ENCODE measurements at places on chromosomes 1 and 21.
A peak's percentile ranks its signal among the peaks of the same experiment; 100 is the strongest.

GRCh38 chr21:42564561-42564971 is 50.9 kb downstream of the SLC37A1 start:
- no peak for DNase-seq

DNA sequence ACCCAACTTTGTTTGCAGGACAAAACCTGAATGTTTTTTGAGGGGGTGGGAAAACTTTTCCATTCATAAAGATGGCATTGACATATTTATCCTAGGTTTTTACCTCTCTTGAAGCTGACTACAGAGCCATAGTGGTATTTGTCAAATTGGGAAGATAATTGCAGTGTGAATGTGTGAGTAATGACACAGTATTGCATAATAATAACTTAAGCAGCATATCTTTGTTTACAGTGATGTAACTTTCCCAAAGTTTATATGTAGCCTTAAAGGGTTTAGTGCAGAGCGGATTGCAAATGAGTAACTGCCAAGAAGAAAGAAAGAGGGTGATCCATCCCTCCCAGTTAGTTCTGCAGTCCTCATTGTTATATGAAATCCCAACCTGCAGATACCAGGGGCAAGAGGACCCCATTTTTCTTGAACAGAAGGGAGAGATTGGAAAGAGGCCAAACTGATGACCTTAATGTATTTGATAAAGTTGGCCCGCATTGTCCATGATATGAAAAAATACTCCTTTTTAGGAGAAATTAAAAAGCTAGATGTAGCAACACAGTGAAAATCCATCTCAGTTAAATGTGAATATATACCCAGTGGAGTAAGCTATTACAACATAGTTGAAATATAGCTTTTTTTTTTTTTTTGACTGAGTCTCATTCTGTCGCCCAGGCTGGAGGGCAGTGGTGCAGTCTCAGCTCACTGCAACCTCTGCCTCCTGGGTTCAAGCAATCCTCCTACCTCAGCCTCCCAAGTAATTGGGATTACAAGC is 23.7 kb upstream of the NFIA start:
- no peak for DNase-seq

DNA sequence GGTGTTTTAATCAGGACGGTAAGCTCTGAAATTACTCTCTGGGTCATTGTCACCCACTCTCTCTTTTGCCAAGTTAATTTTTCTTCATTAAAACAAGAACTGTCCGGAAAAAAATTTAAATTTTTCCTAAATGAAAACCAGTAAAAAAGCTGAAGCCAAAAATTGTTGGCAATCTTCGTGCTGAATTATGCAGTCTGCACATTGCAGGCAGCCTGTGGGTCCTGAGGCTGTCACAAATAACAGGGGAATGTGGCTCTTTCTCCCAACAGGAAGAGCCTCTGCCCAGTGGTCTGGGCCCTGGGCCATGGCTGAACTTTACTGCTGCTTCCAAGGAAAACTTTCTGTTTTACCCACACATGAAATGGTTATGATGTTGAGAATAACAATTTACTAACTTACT is 153.9 kb upstream of the SPAG17 start:
- DNase-seq = no peak

DNA sequence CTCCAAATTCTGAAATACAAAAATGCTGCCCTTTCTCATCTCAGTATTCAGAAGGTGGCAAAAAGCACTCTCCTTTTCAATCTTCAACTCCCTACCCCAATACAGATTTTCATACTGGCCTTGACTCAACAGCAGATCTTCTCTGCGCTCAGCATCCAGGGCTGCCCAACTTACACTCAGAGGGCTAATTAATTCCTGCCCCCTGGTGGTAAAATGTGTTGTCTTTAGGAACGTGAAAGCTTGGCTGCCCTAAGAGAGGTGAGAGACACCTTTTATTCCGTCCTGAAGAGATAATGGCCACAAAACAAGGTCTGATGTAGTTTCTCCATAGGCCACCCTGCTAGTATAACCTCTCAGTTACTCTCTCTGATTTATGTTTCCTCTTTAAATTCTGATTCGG is 25.0 kb downstream of the KRTAP24-1 start:
- no peak for DNase-seq

DNA sequence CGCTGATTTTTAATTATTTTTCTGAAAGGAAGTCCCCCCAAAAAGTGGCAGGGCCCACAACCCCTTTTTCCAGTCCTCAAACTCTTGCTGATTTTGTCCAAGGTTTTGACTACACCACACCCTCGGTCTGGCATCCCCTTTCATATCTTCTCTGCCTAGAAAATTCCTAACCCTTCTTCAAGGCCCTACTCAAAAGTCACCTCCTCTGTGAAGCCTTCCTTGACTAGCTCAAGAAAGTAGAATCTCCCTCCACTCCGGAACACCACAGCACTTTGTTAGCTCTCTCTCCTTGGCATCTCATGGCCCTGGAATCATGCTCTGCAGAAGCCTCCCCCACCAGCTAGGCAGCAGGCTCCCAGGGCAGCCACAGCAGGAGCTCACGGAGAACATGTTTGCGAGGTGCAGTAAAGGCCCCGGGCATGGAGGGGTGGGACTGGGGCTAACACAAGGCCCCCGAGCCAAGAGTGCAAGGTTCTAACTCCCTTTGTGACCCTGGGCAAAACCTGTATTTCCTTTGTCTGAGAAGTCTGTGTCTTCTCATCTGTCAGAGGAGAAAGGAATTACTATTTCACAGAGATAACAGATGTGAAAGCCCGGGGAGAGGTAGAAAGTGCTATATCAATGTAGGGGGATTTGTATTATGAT is 17.7 kb upstream of the S100A7 start:
- DNase-seq = no peak

DNA sequence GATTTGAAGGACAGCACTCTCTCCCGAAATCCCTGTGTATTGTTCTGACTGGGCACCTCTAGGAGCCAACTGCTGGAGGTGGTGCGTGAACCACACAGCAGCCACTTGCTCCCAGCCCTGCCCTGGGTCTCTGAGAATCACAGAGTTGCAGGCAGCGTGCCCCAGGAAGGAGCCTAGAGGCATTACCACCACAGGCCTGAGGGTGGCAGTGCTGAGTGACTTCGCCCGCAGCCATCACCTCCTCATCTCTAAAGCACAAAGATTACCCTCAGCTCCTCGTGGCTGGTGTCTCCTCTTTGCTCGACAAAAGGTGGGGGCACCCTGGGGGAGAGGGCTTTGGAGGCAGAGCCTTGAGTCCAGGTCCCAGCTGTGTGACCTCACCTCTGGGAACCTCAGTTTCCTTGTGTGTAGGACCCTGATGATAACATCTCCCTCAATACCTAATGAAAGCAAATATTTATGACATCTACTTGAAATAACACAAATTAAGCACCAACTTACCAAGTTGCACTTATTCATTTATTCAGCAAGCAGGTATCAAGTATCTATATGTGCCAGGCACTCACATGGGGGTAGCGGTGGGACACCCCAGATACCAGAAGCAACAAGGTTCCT is 86.3 kb downstream of the VWA5B1 start:
- DNase-seq = peak; percentile 57

GRCh38 chr21:30831194-30831765 is 1.7 kb upstream of the KRTAP7-1 start:
- peak; percentile 28 for DNase-seq

- no peak for DNase-seq
Observed at GRCh38 chr21:22855581-22855980, 1857.4 kb downstream of the NCAM2 start.

DNA sequence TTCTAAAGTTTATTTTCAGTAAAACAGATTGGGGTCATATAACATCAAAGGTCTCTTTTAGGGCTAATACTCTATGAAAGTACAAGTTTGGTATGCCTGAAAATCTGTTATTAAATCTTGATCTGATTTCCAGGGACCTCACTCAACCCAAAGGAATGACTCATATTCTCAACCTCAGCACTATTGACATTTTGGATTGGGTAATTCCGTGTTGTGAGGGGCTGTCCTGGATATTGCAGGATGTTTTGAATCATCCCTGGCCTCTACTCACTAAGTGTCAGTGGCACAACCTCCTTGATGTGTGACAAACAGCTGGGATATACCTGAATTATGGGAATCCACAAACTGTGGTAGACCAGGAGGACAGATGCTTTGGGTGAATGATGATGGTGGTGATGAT is 51.5 kb upstream of the CYP2J2 start:
- no peak for DNase-seq

DNA sequence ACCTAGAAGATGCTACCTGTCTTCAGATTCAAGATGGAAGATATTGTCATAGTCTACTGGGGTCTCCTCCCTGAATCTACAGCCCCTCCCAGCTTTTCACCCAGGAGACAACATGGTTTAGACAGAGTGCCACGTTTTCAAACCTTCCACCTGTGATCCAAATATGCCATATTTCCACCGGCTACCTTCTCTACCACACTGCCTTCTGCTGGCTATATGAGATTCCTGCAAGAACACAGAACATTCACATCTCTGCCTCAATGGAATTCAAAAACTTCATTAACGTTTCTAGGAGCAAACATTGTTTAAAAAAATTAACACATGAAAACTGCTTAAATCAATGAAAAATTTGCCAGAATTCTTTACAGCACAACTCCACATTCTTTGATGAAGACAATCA is 12.9 kb upstream of the LELP1 start:
- DNase-seq = no peak

- no peak for DNase-seq
Observed at GRCh38 chr1:204623365-204623893, 62.1 kb downstream of the LRRN2 start.

DNA sequence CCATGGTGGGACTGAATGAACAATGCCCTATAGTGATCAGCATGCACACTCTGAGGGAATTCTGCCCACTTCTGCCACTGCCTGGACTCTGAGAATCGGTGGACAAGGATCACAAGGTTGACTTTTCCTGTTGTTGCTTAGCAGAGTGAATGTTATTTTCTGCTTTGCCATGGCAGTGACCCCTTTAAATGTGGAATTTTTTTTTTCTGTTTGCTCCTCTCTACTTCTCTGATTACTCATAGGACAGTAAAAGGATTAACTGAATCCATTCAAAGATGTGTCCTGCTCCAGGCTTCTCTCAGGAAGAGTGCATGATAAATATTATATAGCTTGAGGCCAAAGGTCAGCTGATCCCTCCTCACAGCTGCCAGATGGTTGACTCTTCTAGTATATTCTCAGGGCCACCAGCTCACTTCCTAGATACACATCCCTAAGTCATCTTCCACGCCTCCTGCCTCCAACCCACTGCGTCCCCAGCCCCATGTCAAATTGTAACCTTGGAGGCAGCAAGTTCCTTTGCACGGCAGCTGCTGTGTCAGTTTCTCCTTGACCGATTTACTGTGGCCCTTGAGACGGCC is 74.0 kb upstream of the RALGPS2 start:
- DNase-seq = no peak

- DNase-seq = no peak
Observed at GRCh38 chr1:218384581-218384993, 39.5 kb downstream of the TGFB2 start.

GRCh38 chr1:67338642-67339041 is 31.0 kb downstream of the IL12RB2 start:
- no peak for DNase-seq

DNA sequence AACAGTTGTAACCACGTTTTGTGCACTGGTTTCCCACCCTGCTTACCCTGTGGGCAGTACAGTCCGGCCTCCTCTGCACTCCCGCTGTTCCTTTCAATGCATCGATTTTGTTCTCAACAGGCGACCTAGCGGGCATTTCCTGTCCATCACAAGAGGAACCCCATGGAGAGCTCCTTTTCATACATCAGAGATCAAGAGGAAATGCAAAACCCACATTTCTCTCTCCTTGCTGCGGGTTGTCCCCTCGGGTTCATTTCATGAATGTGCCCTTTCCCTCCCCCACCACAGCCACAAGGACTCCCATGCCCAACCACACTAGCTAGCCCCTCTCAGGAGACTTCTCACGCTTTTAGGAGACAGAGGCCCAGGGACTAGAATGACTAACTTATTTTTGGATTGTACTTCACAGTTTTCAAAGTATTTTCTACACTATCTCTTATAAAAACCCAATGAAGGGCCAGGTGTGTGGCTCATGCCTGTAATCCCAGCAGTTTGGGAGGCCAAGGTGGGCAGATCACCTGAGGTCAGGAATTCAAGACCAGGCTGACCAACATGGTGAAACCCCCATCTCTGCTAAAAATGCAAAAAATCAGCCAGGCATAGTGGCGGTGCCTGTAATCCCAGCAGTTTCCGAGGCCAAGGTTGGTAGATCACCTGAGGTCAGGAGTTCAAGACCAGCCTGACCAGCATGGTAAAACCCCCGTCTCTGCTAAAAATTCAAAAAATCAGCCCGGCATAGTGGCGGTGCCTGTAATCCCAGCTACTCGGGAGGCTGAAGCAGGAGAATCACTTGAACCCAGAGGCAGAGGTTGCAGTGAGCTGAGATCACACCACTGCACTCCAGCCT is 18.4 kb downstream of the ATP1A4 start:
- DNase-seq = peak; percentile 21

DNA sequence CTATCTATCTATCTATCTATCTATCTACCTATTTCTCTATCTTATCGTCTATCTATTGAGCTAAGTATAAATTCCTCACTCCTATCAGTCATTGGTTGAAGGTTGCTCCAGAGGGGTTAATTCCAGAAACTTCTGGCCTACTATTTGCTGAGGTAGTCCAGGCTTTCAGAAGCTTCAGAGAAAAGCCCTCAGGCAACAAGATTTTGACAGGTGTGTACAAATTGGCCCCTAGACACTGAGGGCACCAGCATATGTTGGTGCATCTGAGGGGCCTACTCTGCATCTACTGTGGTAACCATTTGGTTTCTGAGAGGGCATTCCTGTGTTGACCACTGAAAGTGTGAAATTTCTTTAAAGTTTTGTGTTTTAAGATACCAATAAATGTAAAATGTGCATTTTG is 265.2 kb upstream of the B3GALT2 start:
- no peak for DNase-seq

DNA sequence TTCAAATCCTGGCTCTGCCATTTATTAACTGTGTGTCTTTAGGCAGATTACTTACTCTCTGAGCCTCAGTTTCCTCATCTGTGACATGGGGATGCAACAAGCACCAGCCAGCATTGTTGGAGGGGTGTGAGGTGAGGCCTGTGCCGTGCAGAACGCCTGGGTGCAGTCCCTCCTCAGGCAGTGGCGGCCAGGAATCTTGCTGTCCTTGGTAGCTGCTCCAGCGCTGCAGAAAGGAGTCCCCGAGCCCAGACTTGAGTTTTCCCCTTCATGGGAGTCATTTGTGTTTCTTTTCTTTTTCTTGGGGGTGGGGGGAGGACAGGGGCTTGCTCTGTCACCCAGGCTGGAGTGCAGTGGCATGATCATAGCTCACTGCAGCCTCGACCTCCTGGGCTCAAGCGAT is 46.6 kb downstream of the DISP3 start:
- no peak for DNase-seq

DNA sequence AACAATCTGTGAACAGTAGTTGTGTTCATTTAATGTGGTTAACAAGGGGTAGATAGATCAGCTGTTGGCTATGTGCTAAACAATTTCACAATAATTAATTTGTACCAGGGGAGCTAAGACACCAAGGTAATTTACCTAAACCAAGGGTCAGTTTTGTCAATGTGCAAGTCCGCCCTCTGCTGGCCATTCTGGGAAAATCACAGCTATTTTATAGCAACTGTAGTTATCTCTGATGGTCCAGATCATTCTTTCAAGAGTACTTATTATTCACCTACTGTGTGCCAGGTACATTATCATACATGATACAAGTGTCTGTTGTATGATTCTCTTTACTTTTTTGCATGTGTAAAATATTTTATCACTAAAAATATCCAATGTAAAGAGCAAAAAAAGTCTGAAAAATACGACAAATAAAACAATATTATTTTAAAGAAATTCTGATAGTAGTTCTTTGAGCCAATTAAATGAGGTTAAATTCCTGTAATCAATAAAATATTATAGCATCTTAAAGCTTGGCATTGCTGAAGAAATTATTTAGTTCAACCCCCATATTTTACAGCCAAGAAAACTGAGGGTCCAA is 312.3 kb upstream of the FAM78B start:
- peak; percentile 35 for DNase-seq

GRCh38 chr1:92502247-92502646 is 15.5 kb upstream of the GFI1 start:
- no peak for DNase-seq

Measured in activated T-cell treated with anti-CD3 and anti-CD28 coated beads for 48 hours (primary cell).